Activated CD4-positive, alpha-beta T cell treated with anti-CD3 and anti-CD28 coated beads, Interleukin-2, amount 50 U/mL, for 4 hours (primary cell): ENCODE measurements at places on chromosomes 1 and 21.
A peak's percentile ranks its signal among the peaks of the same experiment; 100 is the strongest.

GRCh38 chr1:15493869-15494390 is 18.0 kb downstream of the CELA2B start:
- no peak for DNase-seq

GRCh38 chr1:61326713-61327112 is 244.4 kb downstream of the NFIA start:
- DNase-seq: no peak

- no peak for DNase-seq
Observed at GRCh38 chr1:101282314-101283038, 45.7 kb downstream of the S1PR1 start.

DNA sequence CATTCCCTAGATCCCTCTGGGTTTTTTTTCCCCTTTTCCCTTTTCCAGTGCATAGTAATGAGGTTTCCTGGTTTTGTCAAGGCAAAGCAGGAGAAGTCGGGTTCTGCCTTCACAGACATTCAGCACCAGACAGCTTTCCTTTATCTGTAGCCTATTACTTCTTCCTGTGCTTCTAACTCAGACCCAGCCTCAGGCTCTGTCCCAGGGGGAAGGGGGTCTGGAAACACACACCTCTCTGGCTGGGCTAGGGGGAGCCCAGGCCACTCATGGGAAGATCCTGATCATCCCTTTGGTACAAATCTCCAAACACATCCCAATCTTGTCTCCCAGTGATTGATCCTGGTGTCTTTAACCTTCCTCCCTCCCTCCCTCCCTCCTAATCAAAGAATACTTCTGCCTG is 656.4 kb downstream of the LMO4 start:
- DNase-seq: no peak

GRCh38 chr1:93079685-93080141 is 630 bp downstream of the MTF2 start:
- no peak for DNase-seq

GRCh38 chr1:210332719-210333398 is 4.2 kb downstream of the HHAT start:
- DNase-seq: peak; percentile 9

- no peak for DNase-seq
Observed at GRCh38 chr1:55284856-55285255, 69.7 kb upstream of the USP24 start.

GRCh38 chr1:237799762-237800474 is 90.8 kb downstream of the ZP4 start:
- DNase-seq: peak; percentile 4

- DNase-seq: no peak
Observed at GRCh38 chr1:18646091-18646785, 15.6 kb downstream of the PAX7 start.

GRCh38 chr1:172429331-172430127 is 9.0 kb downstream of the C1orf105 start:
- DNase-seq: peak; percentile 38

DNA sequence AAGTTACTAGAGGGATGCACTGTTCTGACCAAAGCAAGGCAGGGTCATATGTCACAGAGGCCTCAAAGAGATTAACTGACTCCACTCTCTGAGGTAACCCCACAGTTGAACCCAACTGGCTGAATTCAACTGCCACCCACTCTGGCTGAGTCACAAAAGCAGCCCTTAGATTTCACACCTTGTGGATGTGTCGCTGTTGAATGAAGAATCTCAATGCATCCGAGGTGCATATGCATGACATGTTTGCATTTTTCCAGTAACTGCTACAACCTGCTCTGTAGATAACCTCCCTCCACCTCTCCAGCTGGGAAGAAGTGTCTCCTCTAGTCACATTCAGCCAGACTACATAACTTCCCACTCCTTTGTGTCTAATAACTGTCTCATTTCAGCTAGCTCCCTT is 27.9 kb upstream of the KIF21B start:
- DNase-seq: no peak

- no peak for DNase-seq
Observed at GRCh38 chr1:82073071-82073470, 272.3 kb downstream of the ADGRL2 start.

- DNase-seq: no peak
Observed at GRCh38 chr1:162003830-162004215, 19.8 kb downstream of the OLFML2B start.

- DNase-seq: no peak
Observed at GRCh38 chr1:4090556-4090955, 190.5 kb upstream of the C1orf174 start.

DNA sequence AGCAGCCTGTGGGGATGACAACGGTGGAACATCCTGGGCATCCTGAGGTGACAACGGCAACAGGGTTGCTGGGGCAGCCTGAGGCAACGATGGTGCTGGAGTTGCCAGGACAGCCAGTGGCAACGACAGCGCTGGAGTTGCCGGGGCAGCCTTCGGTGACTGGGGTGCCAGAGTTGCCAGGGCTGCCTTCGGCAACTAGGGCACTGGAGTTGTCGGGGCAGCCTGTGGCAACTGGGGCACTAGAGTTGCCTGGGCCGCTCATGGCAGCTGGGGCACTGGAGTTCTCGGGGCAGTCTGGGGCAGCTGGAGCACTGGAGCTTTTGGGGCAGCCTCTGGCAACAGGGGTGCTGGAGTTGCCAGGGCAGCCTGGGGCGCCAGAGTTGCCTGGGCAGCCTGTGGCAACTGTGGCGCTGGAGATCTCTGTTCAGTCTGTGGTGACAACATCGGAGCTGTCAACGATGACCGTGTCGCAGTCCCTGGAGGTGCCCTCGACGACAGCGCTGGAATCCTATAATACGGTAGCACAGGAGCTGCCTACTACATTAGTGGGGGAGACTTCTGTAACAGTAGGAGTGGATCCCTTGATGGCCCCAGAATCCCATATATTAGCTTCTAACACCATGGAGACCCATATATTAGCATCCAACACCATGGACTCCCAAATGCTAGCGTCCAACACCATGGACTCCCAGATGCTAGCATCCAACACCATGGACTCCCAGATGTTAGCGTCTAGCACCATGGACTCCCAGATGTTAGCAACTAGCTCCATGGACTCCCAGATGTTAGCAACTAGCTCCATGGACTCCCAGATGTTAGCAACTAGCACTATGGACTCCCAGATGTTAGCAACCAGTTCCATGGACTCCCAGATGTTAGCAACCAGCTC is 8.2 kb downstream of the SON start:
- DNase-seq: no peak

DNA sequence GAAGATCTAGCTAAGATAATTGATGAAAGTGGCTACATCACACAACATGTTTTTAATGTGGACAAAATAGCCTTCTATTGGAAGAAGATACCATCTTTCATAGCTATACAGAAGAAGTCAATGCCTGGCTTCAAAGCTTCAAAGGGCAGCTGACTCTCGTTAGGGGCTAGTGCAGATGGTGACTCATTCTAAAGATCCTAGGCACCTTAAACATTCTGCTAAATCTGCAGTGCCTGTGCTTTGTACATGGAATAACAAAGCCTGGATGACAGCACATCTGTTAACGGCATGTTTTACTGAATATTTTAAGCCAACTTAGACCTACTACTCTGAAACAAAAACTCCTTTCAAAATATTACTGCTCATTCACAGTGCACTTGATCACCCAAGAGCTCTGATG is 65.6 kb upstream of the USP24 start:
- DNase-seq: no peak

DNA sequence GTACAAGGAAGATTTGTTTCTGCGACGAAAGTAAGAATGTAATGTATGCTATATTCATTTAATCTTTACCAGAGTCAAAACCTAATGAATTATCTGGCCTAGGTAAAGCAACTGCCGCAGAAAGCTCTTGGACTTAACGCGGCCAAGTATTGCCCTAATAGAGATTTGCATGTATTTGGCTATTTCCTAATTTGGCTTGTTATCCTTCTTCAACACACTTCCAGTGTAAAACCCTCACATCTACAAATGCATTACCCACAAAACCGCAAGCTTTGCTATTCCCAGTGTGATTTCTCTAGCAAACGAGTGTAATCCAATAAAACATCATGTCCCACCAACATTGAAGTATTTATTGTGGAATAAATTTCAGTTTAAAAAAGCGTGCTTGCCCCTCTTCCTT is 123.8 kb upstream of the LMO4 start:
- DNase-seq: no peak

DNA sequence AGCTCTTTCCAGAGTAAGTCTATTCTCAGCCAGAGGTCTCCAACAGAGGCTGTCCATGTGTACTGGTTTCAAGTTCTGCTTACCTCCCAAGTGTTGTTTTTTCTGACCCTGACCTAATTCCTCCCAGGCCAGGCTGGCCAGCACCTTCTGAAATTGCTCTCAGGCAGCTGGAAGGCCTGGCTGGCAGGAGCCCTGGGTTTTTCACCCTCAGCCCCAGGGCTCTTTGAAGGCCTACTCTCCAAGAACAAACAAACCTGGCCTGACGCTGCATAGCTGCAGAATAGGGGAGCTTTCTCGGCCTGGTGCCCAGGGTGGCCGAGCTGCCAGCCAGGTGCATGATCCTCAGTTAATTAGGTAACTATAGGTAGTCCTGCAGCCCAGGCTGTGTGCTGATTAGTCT is 147.5 kb downstream of the CACNA1E start:
- DNase-seq: no peak

GRCh38 chr1:240188139-240188538 is 96.5 kb downstream of the FMN2 start:
- DNase-seq: no peak

DNA sequence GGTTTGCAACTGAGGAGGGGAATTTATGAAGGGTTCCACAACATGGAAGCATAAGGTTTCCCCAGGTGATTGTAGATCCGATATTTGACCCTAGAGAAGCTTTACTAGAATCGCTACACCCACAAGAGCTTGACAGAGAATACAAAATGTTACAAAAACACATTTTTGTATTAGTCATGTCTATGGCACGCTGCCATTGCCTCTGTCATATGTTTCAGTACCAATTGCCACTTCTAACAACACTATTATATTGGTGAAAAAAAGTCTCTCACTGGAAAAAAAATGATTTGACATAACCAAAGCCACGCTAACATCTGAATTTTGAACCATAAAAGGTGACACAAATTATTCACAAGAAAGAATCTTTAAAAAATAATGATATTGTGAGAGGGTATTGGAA is 214.5 kb downstream of the KCNT2 start:
- DNase-seq: no peak

DNA sequence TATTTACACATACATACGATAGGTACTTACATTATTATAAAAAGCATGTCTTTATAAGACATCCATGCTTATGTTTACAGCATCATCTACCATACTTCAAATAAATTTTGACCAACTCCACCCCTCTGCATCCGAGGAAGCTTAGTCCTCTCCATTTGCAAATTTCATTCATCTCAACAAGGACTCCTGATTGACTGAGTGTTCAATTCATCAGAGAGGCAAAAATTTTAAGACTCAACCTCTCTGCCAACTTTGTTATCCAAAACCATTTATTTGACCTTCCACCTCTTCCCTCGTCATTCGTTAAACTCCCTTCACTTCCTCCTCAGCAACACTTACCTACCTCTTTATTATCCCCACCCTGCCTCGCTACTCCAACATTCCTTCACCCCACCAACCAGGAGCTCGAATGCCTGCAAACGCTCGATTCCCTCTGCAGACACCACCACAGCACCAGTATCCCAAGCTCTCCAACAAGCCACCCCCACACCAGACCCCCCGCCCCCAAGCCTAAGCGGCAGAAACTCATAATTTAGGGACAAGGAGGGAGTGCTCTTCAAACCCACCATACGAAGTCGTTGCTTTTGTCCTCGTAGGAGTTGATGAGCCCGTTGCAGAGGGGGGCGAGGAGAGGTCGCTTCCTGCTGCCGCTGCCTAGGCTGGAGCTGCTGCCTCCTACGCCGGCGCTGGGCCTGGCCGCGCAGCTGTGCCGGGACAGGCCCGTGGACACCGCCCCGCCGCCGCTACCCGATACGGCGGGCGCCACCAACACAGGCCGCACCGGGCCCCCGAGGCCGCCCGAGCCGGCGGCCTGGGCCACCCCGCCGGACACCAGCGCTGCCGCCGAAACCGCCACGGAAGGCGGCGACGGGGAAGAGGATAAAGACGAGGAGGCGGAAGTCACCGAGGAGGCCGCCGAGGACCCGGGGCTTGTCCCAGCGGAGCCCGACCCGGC is 803 bp downstream of the COP1 start:
- DNase-seq: peak; percentile 12

DNA sequence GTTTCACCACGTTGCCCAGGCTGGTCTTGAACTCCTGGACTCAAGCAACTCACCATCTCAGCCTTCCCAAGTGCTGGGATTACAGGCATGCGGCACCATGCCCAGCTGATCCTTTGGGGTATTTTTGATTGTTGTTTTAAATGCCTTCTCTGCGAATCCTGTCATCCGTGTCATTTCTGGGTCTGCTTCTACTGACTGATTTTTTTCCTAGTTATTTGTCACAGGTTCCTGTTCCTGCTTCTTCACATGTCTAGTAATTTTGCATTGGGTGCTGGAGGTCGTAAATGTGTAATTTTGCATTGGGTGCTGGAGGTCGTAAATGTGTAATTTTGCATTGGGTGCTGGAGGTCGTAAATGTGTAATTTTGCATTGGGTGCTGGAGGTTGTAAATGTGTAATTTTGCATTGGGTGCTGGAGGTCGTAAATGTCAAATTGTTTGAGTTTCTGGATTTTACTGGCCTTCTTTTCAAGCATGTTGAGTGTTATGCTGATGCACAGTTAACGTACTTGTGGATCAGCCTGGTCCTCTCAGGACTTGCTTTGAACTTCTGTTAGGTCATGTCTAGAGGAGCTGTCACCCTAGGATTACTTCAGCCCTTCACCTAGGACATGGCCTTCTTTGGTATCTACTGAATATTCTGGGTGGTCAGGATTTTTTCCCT is 4.1 kb upstream of the ARHGEF16 start:
- DNase-seq: no peak

GRCh38 chr21:32712043-32712442 is 15.8 kb downstream of the SYNJ1 start:
- no peak for DNase-seq

- no peak for DNase-seq
Observed at GRCh38 chr1:48547561-48548220, 75.7 kb upstream of the SPATA6 start.

GRCh38 chr1:5514527-5515183 is 477.6 kb downstream of the NPHP4 start:
- DNase-seq: peak; percentile 64

- DNase-seq: peak; percentile 31
Observed at GRCh38 chr1:59947047-59947938, 20.7 kb upstream of the CYP2J2 start.

DNA sequence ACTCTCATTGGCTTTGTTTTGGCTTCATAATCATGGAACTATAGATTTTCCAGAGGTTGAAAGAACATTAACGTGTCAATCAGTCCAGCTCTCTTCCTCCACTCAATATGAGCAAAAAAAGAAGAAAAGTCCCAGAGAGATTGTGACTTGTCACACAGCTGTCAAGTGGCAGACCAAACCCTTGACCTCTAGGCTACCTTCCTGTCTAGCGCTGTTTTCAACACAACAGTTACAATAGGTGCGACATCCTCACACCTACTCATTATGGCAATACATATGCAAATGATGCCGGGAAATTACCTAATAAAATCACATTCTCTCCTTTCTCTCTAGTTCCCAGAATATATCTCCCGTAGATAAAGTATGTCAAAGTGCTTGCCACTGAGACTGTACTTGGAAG is 1.1 kb downstream of the WARS2 start:
- peak; percentile 11 for DNase-seq
